ENCODE measurements at places on chromosomes 11 and 22. TPM values are rescaled to one million over a fixed set of nuclear protein-coding genes. Genes with fewer than 3 reads are reported as not detected.
A peak's percentile ranks its signal among the peaks of the same experiment; 100 is the strongest.

- DNase-seq, result no peak
- no peaks in the 10 kb centered on the region for H3K27me3 ChIP-seq
- H3K27ac ChIP-seq, result no peak overlapping the region
- H3K4me3 ChIP-seq, result no peak overlapping the region
Observed at GRCh38 chr11:14218728-14219127, 140.3 kb downstream of the RRAS2 start.

DNA sequence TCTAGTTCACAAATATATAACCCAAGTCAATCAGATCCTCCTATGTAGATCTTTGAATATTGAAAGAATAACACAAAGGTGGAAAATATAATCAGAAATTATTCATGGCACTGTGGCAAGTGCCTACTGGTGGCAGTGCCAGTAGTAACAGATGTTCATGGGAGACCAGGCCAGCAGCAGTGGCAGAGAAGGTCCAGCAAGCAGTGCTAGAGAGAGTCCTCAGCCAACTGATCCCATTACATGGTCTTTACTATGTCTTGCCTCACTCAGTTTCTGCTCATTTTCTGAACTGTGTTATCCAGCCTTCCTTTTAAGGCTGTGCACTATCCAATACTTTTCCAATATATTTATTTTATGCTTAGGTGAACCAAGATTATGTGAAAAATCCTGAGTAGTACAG is 124.9 kb downstream of the MRTFA start:
- H3K4me3 ChIP-seq, result no peak overlapping the region
- H3K27me3 ChIP-seq, result no peaks in the 10 kb centered on the region
- H3K27ac ChIP-seq, result peak overlapping the region; percentile 23
- H3K36me3 ChIP-seq, result no peaks in the 10 kb centered on the region
- DNase-seq, result no peak
- peaks cover 15% of the 10 kb centered on the region for H3K4me1 ChIP-seq

DNA sequence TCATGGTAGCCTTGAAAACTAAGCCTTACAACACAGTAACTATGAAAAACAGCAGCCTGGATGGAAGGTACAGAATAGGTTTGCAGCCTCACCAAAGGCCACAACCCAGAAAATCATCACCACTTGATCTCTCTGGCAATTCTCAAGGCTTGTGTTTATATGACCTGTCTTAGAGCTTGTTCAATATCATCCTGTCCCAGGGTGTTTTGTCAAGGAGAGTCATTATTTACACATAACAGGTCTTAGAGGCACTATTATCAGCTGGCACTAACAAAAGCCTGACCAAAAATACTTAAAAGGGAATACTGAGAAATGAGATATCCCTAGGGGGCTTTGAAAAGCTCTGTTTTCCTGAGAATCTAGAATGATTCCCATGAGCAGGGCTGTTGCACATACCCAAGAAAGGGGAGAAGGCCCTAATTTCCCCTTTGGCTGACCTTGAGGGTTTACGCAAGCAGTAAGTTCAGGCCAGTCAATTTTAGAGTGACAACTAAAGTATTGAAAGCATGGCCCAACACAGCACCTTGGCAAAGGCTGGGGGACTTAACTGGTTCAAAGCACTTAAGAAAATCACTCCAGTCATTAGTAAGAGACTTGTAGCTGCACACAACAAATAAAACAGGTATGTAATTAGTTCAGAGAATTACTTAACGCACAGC is 7.9 kb downstream of the SC5D start:
- no peak overlapping the region for H3K4me3 ChIP-seq
- H3K4me1 ChIP-seq, result peaks cover 38% of the 10 kb centered on the region
- peaks cover 6% of the 10 kb centered on the region for H3K36me3 ChIP-seq
- DNase-seq, result no peak
- H3K27ac ChIP-seq, result no peak overlapping the region

GRCh38 chr11:59459916-59460315 is 3.2 kb downstream of the OR4D6 start:
- H3K4me1 ChIP-seq, result no peaks in the 10 kb centered on the region
- H3K4me3 ChIP-seq, result no peak overlapping the region
- peaks cover 29% of the 10 kb centered on the region for H3K27me3 ChIP-seq
- no peak for DNase-seq
- no peaks in the 10 kb centered on the region for H3K36me3 ChIP-seq

GRCh38 chr22:49961005-49961600 is 531 bp downstream of the PIM3 start:
- DNase-seq, result peak; percentile 66
- H3K36me3 ChIP-seq, result peaks cover 18% of the 10 kb centered on the region
- peaks cover 43% of the 10 kb centered on the region for H3K4me1 ChIP-seq
- peak overlapping the region; percentile 92 for H3K27ac ChIP-seq

The SYCE3 gene
- total RNA-seq, result 1.7 TPM

DNA sequence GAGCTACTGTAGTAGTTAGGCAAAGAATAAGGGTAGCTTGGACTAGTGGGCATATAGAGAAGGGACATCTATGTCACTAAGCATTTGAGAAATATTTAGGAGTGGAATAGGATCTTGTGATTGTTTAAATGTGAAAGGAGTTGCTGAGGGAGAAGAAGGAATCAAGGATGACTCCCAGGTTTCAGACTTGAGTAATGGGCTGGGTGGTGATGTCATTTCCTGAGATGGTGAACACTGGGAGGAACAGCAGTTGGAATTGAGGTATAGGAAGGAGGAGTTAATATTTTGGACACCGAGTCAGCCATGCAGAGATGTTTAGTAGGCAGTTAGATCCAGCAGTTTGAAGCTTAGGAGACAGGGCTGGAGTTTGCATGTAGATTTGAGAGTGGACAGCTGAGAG is 40.1 kb downstream of the REXO2 start:
- H3K4me3 ChIP-seq, result no peak overlapping the region
- no peak overlapping the region for H3K27ac ChIP-seq
- H3K4me1 ChIP-seq, result no peaks in the 10 kb centered on the region

Measured in activated T-cell treated with anti-CD3 and anti-CD28 coated beads, Interleukin-2, amount 50 U/mL, for 72 hours (primary cell).